ENCODE measurements at places on chromosomes 2 and 18.

GRCh38 chr18:36411745-36412168 is 114.2 kb downstream of the FHOD3 start:
- DNase-seq = peak; percentile 21

- DNase-seq = no peak
Measured at GRCh38 chr2:186717320-186718007, 23.6 kb downstream of the FAM171B start.

DNA sequence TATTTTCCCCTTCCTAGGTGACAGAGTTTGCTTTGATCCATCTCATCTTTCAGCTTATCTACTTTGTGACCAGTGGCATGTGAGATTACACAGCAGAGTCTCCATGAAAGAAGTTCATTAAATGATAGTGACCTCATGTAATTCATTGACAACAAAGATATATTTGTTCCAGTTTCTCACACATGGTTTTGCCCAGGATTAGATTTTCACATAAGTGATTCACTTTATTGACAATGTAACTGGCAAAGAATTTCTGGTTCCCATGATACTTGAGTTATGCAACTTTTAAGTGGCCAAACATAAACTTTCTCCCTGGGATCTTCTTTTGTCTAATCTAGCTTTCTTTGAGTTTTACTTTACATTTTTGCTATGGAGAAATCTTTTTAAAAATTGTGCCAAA is 50.0 kb downstream of the MC4R start:
- no peak for DNase-seq

DNA sequence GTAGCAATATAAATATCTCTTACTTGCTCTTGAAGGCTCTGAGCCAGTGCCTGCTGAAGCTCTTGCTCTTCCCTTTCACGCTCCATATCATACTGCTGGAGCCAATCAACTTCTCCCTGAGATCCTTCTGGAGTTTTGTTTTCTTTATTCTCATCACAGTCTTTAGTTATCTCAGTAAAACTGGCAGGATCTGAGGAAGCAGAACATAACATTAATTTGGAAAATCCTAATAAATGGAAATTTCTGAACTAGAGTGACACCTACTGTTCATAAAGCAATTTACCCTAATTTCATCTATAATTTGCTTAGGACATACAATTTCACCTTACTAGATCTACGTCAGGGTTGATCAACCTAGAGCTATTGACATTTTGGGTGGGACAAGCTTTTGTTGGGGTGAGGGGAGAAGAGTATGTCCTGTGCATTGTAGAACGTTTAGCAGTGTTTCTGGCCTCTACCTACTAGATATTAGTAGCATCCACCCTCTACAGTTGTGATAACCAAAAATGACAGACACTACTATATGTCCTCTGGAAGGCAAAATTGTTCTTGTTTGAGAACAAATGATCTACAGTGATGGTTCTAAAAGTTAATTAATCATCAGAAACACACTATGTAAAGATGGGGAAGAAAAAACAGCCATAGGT is 47.2 kb downstream of the VIL1 start:
- no peak for DNase-seq

GRCh38 chr2:5561006-5561405 is 131.2 kb upstream of the SOX11 start:
- no peak for DNase-seq

- no peak for DNase-seq
Measured at GRCh38 chr2:62692225-62692624, 13.3 kb upstream of the EHBP1 start.

GRCh38 chr18:23793051-23793450 is 103.8 kb downstream of the LAMA3 start:
- no peak for DNase-seq

- DNase-seq = no peak
Measured at GRCh38 chr2:20236496-20236895, 11.6 kb upstream of the SDC1 start.

- no peak for DNase-seq
Measured at GRCh38 chr18:62663731-62664336, 51.5 kb upstream of the PHLPP1 start.

GRCh38 chr18:25563346-25563745 is 211.4 kb upstream of the ZNF521 start:
- DNase-seq = no peak

GRCh38 chr2:163119966-163120365 is 281.4 kb upstream of the KCNH7 start:
- no peak for DNase-seq

DNA sequence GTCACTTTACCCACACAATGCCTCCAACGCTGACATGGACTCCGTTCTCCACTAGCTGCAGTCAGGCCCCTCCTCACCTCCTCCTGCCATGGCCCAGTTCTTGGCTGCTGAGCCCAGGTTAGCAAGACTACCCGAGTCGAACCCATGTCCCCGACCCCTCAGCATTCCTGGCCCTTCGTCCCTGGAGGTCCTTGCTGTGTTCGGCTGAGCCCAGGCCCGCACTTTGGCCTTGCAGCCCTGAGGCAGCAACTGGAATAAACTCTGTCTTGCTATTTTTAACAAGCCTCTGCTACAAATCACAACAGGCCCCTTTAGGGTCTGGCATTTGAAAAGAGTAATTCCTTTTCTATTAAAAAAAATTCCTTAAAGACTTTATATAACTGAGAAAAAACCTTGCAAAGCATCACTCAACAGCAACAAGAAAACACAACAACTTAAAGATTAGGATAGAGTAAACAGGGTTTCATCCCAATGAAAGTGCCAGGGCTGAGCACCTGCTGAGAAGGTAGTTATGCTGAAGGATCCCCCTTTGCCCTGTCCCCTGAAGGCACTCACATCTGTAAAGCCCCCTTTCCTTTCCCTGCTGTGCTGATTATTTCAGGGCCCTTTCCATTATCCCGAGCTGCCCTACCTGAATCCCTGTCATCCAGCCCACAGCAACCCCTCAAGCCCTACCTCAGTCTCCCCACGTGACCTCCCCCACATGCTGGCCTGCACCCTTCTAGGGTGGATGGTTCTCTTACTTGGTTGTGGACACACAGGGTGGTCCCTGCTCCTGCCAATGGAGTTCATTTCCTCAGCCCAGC is 120.0 kb upstream of the SNTG2 start:
- DNase-seq = no peak

DNA sequence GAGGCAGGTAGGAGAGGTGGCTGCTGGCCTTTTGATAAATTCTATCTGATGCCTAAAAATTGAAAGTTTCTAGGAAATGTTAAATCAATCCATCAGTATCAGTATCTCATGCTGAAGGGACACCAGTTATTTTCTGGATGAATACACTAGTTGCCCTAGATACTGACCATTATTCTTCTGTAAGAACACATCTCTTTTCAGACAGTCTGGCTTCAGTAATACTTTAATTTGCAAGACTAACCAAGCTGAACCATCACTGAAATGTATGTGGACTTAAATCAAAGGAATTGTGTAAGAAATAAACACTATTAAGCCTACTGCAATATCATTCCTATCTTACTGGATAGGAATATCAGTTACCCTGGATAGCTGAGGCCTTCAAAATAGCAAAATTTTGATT is 1546.3 kb downstream of the LRP1B start:
- no peak for DNase-seq

DNA sequence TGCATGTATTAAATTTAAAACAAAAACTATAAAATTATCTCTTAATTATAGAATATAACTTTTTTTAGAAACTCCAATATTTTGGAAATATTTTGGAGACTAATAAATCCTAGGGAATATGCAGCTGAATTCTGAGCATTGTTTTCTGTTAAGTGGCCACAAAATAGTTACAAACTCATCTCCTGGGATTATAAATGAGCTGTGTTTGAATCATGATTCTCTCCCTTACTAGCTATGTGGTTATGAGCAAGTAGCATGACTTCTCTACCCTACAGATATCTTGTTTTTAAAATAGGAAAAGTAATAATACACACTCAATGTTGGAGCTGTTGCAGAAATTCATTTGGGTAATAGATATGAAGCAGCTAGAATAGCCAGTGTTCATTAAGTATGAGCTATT is 137.9 kb upstream of the ITGA4 start:
- no peak for DNase-seq

DNA sequence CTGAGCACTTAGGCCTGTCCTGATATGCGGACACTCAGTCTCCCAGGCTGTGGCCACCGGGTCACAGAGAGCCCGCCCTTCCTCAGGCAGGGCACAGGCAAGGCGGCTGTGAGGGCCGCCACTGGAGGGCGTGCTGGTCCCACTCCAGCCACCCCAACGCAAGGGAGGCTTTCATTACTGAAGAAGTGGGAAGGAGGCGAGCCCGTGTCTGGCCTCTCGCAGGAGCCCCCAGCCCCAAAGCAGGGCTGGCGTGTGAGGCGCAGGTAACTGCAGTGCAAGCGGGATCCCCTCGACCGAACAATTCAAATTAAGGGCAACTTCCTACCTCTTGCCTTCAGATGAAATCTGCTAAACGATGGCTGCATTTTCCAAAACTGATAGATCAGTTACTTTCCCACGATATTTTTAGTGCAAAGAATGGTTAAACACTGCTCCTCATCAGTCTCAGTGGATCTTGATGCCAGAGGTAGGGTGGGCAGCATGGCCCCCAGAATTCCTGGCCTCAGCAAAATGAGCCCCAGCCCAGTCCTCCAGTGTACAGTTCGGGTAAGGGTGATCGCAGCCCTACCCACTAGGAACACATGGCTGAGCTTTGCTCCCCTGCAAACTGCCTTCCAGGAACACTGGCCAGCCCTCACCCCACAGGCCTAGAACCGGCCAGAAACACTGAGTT is 97.2 kb downstream of the SEPTIN10 start:
- peak; percentile 41 for DNase-seq

DNA sequence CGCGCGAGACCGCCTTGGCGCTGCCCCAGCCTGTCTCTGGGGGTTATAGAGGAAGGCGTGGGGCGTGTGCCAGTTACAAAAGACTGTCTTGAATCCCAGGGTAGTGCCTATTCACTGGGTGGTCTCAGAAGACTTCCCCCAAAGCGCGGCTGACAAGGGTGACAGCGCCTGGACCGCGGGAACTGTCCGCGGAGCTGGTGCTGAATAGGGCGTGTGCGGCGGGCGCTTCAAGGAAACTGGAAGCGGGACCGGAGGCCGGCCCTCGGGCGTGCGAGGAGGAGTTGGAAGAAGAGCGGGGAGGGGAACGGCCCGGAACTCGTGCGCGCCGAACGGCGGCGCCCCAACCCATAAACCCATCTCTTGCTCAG is 2.3 kb downstream of the EGR4 start:
- DNase-seq = peak; percentile 73

DNA sequence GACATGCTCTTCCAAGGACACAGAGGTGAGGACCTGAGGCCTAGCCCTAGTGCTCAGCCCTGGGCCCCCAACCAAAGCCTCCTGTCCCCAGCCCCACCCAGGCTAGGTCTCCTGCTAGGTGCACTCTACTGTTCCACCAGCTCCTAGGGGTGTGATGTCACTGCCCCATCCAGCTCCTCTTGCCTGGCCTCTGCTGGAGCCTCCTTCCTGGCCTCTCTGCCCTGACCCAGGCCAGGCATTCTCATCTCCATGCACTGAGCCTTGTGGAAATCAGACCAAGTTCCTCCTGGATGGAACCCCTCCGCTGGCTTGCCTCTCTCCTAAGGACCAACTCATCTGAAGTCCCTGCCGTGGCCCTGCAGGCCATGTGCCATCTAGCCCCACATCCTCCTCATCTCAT is 156.8 kb downstream of the INHBB start:
- DNase-seq = no peak

- peak; percentile 83 for DNase-seq
Measured at GRCh38 chr18:54828281-54828881, at the start of gene RAB27B. Gene RAB27B (plus strand): TSS chr18:54828477. CDS start chr18:54877586, 49,109 bp downstream.

DNA sequence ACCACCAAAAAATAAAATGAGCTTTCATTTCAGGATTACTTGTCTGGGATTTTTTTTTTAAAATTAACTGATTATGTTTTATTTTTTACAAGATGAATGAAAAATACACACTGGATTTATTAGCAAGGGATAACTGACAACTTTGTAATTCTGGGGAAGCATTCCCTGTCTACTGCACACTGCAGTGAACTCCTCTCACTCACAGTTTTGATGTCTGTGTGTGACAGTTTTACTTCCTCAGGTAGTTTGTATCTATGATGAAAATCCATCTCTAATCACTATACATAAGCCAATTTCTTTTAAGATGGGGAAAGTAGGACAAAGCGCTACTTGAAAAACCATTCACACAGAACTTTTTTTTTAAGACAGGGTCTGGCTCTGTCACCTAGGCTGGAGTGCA is 94.5 kb downstream of the COBLL1 start:
- no peak for DNase-seq

DNA sequence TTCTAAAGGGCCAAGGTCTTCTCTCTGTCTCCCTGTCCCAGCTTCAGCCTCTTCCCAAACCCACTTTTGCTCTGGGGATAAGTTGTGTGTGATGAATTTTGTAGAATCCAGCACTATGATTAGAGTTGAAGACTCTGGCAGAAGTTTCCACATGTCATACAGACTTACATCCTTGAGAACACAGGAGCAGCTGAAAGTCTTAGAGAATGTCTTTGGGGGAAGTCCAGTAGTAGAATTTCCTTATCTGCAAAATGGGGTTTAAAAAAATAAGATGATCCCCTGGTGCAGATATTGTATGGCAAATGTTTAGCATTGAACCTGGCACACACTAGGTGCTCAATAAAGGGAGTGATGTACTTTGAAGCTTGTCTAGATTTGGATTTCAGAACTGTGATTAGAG is 65.2 kb downstream of the TMEM247 start:
- no peak for DNase-seq

DNA sequence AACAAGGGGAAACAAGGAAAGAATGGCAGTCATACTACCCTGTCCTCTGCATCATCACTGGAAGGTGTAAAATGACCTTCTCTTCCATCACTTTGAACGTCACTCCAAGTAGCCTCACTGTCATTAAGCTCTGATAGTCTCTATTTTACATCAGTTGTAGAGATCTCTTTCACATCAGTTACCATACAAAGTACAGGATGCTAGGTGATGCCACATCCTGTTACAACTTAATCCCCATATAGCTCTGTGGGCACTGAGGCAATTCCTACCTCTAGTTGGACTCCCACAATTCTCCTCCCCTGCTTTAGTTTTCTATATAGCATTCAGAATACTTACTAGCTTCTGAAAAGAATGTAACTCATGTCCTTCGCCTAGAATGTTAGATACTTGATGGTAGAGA is 55.1 kb upstream of the TTC27 start:
- no peak for DNase-seq

- peak; percentile 43 for DNase-seq
Measured at GRCh38 chr18:57910817-57911216, 107.7 kb upstream of the ATP8B1 start.

DNA sequence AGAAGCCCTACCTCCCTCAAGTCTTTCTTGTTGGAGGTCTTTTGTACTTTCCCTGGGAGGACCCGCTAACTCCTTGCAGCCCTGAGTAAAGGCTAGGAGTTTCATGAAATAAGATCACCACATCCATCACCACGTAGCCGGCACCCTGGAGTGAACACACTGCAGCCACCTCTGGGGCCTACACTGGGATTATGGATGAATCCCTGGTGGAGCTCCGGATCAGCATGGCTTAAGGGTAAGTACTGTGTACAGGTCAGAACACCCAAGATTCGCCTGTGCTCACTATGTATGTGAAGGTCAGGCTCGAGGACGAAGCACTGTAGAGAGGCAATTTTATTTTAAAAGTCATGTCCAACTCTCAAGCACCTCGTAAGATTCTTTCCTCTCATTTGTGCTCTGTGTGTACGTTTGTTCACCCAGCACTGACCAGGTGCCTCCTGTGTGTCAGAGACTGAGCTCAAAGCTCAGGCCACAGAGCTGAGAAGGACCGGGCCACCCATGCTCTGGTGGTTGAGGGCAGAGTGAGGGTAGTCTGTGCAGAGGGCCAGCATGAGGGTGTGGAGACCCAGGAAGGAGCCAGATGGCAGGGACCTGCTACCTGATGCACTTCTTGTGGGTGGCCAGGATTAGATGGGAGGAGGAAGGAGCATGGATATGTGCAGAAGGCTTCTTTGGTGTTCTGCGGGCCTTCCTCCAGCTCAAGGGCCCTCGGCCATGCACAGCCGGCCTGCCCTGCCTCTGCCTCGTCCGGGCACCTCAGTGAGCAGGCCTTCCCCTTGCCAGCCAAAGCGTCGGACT is 66.7 kb upstream of the TFCP2L1 start:
- DNase-seq = no peak
